ENCODE measurements at places on chromosomes 12 and 14. TPM values are rescaled to one million over a fixed set of nuclear protein-coding genes. Genes with fewer than 3 reads are reported as not detected.

DNA sequence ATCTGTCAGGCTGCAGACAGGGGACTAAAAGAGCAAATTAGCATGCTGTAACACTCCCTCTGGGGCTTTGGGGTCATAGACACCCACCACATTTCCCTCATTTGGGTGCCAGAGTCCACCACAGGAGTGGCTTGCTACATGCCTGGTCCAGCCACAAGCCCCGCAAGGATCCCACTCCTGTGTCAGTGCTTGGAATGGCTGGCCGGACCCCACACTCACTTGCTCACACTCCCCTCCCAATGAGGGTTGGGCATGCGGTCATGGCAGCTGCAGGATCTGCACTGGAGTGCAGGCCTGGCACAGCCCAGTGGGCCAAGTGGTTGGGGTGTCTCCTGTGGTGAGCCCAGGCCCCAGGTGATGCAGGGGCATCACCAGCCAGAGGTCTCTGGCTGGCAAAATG is 59.9 kb downstream of the TSPAN19 start:
- H3K4me1 ChIP-seq: no peaks in the 10 kb centered on the region
- no peak overlapping the region for H3K4me3 ChIP-seq
- H3K36me3 ChIP-seq: no peaks in the 10 kb centered on the region
- DNase-seq: no peak

LGR5 gene
- total RNA-seq: not detected

UBR7 gene
- total RNA-seq: 35.3 TPM

GRCh38 chr12:124470139-124470538 is 97.3 kb downstream of the NCOR2 start:
- H3K36me3 ChIP-seq: peaks cover 75% of the 10 kb centered on the region
- no peak for DNase-seq
- no peak overlapping the region for H3K4me3 ChIP-seq
- H3K27me3 ChIP-seq: no peaks in the 10 kb centered on the region
- H3K27ac ChIP-seq: no peak overlapping the region
- H3K4me1 ChIP-seq: peaks cover 14% of the 10 kb centered on the region

GRCh38 chr14:76926521-76927251 is 100.5 kb downstream of the LRRC74A start:
- H3K4me3 ChIP-seq: peak overlapping the region; percentile 65
- DNase-seq: peak; percentile 93
- H3K36me3 ChIP-seq: no peaks in the 10 kb centered on the region

GRCh38 chr14:29355331-29355730 is 572.3 kb downstream of the PRKD1 start:
- H3K27me3 ChIP-seq: no peaks in the 10 kb centered on the region
- H3K4me1 ChIP-seq: no peaks in the 10 kb centered on the region
- no peak overlapping the region for H3K4me3 ChIP-seq

CNPY2 gene
- total RNA-seq: 169 TPM

DNA sequence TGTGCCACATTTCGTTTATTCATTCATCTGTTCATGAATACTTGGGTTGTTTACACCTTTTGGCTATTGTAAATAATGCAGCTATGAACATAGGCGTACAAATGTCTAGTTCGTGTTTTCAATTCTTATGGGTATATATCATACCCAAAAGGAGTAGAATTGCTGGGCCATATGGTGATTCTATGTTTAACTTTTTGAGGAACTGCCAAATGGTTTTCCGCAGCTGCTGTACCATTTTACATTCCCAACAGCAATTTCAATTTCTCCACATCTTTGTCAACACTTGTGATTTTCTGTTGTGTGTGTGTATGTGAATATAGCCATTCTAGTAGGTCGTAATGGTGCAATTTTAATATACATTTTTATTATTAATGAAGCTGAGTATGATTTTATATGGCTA is 326.2 kb downstream of the ETNK1 start:
- no peaks in the 10 kb centered on the region for H3K4me1 ChIP-seq
- H3K27me3 ChIP-seq: no peaks in the 10 kb centered on the region
- H3K27ac ChIP-seq: no peak overlapping the region

DNA sequence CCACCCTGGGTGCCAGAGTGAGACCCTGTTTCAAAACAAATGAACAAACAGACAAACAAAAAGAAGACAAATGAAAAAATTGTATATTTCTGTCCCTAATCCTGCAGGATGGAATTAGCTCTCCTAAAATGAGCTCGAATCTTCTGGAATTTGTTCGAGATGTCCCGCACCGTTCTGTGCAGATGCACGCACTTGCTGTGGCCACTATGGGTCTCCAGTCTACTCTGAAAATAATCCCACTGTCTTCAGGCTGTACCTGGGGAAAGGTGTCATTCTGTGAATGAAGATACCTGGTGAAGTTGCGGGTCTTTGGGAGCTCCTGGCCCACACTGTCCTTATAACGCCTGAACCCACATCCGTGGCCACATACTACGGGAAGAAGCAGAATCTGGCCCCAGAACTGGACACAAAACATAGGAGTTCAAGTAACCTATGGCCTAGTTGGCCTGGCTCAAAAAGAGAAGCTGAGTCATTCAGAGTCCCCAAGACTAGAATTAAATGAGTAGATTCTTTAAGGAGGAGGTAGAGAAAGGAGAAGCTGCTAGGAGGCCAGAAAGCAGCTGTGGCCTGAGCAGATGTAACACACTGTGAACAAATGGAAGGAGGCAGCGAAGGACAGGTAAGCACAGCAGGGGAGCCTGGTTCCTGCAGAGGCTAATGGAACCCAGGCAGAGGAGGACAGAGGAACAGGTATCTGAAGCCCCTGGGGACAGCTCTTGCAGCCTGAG is 108.6 kb downstream of the FOXN3 start:
- peaks cover 11% of the 10 kb centered on the region for H3K36me3 ChIP-seq
- peaks cover 26% of the 10 kb centered on the region for H3K4me1 ChIP-seq
- no peaks in the 10 kb centered on the region for H3K27me3 ChIP-seq
- DNase-seq: no peak
- no peak overlapping the region for H3K4me3 ChIP-seq
- no peak overlapping the region for H3K27ac ChIP-seq

GRCh38 chr12:11807458-11807857 is 158.0 kb downstream of the ETV6 start:
- peaks cover 72% of the 10 kb centered on the region for H3K36me3 ChIP-seq
- no peak overlapping the region for H3K4me3 ChIP-seq
- no peak overlapping the region for H3K27ac ChIP-seq
- DNase-seq: no peak

DNA sequence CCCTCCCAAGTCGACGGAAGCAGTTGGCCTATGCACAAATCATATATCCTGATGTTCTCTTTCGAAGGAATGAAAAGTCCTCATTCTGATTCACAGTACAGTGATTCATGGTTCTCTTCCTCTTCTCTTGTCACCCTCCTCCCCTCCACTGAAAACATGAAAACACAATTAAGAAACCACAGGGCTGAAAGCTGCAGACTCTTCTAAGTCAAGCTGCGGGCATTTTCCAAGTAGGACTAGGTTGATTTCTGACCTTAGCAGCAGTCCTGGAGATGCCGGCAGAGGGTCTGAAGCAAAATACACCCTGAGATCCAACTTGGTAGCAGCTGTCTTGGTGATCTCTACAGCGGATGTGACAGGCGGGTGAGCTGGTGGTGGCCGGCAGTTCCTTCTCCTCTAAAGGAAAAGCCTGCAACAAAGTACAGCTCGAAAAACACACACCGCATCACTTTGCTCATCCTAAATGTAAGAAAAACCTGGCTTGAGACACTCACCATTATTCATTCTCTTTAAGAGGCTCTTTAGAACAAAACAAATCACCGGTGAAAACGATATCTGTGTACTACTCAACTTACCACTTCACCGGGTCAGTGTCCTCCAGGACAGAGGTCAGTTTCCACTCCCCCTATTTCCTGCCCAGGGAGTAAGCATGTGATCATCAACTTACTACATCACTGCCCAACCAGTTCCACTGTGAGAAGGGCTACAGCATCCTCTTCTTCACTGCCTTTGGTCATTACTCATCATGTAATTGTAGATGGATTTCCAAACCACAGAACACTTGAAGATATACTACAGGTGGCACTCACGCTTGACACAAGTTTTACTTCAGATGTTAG is 6.0 kb downstream of the TMCC3 start:
- peaks cover 40% of the 10 kb centered on the region for H3K4me1 ChIP-seq
- peak overlapping the region; percentile 47 for H3K4me3 ChIP-seq
- DNase-seq: peak; percentile 70
- H3K27ac ChIP-seq: peak overlapping the region; percentile 41

DNA sequence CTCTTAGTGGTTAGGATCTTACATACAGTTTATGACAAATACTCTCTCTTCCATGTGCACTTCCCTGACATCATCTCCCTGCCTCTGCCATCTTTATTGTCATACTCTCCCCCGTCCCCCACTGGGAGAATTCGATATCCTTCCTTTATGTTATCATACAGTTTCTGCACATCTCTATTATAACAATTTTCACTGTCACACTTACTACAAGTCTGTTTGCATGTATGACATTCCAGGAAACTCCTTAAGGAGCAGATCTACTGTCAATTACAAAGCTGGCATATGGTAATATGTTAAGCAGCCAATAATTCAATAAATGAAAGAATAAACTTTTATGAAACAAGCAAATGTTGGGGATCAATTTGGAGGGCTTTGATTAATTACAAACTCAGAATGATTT is 91.1 kb downstream of the KCNH5 start:
- H3K36me3 ChIP-seq: no peaks in the 10 kb centered on the region
- H3K27ac ChIP-seq: no peak overlapping the region
- no peak overlapping the region for H3K4me3 ChIP-seq

DNA sequence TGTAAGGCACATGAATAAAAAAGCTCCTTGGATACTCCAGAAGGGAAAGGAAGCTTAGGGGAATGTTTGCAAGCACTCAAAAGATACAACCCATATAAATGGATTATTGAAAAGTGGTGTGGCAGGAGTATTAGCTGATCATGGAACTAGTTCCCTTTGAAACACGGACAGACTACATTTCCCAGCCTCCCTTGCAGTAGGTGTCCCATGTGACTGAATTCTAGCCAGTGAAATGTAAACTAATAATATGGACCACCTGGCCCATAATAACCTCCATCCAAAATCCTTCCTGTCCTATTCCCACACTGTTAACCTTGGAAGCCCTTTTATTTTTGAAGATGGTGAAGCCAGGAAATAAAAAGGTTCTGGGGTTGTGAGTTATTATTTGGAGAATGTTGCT is 242.3 kb downstream of the SUDS3 start:
- no peaks in the 10 kb centered on the region for H3K4me1 ChIP-seq
- H3K4me3 ChIP-seq: no peak overlapping the region
- no peaks in the 10 kb centered on the region for H3K36me3 ChIP-seq
- no peaks in the 10 kb centered on the region for H3K27me3 ChIP-seq
- DNase-seq: no peak

Measured in activated CD4-positive, alpha-beta T cell treated with anti-CD3 and anti-CD28 coated beads, Interleukin-2, amount 10 ng/mL, durations not matched to agents 24 days and 14 days (primary cell).